ENCODE measurements at places on chromosomes 1 and 21.

DNA sequence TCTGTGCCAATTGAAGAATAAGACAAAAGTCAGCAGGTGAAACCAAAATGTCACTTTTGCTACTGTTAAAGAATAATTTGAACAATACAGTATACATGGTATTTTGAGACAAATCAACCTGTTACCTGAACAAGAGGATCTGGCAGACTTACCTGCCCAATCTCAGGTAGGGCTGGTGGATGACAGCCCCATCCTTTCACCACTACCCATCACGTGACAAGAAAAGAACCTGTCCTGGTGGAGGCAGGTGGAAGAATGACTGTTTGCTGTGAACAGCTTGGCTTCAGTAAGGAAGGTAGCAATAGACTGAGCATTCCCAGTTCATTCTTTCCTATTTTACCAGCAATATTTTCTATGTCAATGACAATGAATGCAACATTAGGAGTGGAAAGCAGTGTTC lies 349.6 kb downstream of the GPATCH2 start:
- no peak for DNase-seq

DNA sequence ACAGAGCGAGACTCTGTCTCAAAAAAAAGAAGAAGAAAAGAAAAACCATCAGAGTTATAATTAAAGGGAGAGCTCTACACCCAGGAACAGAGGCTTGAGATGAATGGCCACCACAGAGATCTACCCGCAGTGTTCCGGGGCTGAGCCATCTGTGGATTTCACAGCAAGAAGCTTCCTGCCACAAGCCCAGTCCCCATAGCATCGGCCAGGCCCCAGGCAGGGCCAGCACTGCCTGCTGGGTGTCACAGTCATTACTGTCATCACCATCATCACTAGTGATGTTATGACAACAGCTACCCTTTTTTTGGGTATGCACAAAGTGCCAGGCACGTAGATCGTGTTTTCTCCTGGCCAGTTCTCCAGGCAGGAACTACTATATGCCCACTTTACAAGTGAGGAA lies 111.6 kb upstream of the VAMP3 start:
- DNase-seq = no peak

- DNase-seq = no peak
Observed at GRCh38 chr1:19433719-19433998, 51.7 kb downstream of the CAPZB start.

- no peak for DNase-seq
Observed at GRCh38 chr21:34880401-34880800, 168.7 kb downstream of the RUNX1 start.

GRCh38 chr21:19702726-19703125 lies 1295.5 kb upstream of the NCAM2 start:
- no peak for DNase-seq

DNA sequence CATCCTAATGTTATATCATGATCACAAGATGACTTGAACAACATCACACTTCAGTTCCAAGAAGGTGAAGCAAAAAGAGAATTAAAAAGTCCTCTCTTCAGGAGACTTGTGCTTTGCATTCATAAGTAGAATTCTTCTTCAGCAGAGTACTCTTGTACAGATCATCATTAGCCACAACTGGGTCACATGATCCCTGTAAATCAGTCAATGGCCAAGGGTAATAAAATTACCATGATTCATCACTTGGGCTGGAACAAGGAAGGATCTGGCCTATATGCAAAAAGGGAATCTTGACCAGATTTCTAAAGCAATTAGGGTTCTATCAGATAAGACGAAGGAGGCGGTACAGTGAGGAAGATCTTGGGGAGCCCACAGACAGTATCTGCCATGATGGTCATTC lies 458.0 kb upstream of the DEPDC1 start:
- no peak for DNase-seq

DNA sequence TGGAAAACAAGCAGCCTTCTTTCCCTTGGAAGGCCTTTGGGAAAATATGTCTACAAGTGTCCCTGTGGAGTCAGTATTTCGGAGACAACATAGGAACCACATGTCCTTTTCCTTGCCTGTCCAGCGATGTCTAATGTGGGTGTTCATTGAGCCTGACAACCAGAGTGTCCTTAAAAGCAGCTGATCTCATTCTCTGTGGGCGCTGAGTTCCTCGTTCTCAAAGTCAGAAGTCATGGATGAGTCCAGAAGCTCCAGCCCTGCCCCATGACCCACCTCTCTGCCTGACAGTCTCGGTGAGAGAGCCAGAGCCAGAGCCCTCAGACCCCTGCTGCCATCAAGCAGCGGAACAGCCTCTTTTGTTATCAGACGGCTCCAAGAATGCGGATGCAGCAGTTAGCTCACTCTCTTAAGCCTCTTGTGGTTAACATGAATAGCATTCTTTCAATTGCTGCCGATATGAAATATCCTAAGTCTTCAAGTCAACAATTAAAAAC lies 329.2 kb downstream of the TGFB2 start:
- DNase-seq = no peak

GRCh38 chr21:43345746-43346409 lies 81.1 kb downstream of the SIK1 start:
- DNase-seq = no peak

DNA sequence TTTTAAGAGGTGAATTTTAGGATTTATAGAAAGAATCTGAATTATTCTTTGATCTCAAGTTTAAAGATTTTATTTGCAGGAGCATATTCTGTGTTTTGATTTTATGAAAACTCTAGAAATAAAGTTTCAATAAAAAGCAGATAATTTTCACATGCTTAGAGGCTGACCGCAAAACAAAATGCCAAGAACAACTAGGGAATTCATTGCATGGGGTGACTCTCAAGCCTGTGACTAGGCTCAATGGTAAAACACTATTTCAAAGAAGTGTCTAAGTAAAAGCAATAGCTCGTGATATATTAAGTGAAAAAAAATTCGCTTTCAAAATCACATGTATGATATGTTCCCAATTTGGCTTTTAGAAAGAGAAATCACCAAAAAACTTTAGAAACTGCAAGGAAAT lies 49.6 kb downstream of the RPL5 start:
- DNase-seq = no peak

GRCh38 chr21:15097580-15097979 lies 32.8 kb upstream of the NRIP1 start:
- no peak for DNase-seq

DNA sequence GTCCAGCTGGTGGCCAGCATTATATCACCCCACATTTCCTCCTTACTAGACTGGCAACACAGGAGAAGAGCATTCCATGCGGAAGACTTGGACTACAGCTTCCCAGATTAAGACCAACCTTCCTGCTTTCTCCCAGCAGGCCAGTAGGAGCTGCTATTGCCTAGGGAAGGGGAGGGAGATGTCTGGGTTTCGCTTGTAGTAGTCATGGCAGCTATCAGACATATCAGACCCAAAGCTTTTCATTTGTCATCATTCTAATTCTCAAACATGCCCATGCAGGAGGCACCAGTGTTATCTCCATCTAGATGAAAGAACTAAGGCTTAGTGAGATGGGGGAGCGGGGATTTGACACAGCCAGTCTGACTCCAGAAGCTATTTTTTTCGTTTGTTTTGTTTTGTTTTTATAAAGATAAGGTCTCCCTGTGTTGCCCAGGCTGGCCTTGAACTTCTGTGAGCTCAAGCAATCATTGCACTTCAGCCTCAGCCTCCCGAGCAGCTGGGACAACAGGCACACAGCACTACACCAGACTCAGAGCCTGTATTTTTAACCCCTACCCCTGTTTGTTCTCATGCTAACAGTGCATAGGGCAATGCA lies 4.5 kb downstream of the PLA2G2A start:
- DNase-seq = no peak

GRCh38 chr1:226223157-226223785 lies at the start of gene MIXL1:
MIXL1 (plus strand) TSS chr1:226223664; CDS start chr1:226223682, 18 bp downstream.
- DNase-seq = no peak

DNA sequence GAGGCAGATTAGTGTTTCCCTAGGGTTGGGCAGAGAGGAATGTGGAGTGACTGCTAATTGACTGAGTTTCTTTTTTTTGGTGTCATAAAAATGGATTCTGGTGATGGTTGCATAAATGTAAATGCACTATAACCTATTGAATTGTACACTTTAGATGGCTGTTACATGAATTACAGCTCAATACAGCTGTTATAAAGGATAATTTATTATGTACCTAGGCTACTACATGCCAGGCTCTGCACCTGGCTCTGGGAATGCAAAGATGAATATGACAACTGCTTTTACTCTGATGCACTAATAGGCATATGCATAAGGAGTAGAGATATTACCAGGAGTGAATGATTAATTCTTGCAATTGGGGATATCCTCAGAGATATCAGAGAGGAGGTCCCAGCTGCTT lies 345.3 kb downstream of the PTBP2 start:
- DNase-seq = no peak

GRCh38 chr21:21807598-21807903 lies 809.3 kb downstream of the NCAM2 start:
- no peak for DNase-seq
